ENCODE measurements at places on chromosomes 12 and 14.

DNA sequence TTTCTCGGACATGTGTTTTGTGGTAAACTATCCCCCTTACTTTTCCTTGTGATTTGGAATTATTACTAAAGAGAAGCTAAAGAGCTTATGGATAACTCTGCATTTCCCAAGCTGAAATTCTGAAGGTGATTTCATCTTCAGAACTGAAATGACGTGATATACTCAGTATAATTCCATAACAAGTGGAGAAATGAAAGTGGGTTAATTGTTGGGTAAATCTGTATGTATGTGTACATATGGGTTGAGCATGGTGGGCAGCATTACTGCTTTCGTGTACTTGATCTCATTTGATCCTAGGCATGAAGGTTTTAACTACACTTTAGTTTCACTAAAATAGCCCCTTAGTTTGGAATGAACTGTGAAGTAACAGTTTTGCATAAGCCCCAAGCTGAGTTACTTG lies 4.1 kb downstream of the YY1 start:
- DNase-seq, result no peak

GRCh38 chr14:71703477-71703876 lies 228.8 kb upstream of the RGS6 start:
- no peak for DNase-seq

DNA sequence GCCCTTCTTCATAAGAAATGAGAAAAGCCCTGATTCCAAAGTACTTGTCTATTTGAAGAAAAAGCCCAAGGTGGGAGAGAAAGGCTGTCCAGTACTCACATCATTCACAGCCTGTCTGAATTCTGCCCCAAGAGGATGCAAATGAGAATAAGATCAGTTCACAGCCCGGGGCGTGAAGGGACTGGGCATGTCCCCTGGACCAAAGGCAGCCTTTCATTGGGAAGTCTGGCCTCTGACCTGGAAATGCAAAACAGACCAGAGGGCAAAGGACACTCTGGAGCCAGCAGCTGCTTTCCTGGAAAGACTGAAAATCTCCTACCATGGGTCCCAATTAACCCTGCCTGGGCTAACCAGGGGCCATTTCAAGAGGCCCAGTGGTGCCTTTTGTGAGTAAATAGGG lies 191.2 kb upstream of the PELI2 start:
- no peak for DNase-seq

DNA sequence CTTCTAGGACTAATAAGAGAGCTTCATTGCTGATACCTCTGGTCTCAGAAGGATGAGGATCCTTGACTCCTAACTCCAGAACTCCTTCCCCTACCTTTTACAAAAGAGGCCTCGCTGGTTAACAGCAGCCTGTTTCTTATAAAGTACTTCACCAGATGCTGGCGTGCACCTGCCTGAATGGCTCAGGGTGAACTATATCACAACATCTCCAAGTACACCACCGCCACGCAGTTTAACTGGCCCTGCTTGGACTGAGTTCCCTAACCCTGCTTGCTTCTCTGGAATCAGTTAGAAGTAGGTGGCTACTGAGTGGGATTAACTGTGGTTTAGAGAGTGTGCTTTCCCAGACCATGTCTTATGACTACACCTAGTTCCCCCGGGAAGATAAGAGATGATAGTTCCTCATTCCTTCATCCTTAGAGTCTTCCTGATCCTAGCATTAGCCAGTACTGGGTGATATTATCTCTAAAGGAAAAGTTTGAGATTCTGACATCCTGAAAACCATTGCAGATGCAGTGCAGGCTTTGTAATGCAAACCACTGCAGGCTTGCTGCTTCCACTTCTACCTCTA lies 3.0 kb downstream of the FOXJ2 start:
- DNase-seq, result no peak

DNA sequence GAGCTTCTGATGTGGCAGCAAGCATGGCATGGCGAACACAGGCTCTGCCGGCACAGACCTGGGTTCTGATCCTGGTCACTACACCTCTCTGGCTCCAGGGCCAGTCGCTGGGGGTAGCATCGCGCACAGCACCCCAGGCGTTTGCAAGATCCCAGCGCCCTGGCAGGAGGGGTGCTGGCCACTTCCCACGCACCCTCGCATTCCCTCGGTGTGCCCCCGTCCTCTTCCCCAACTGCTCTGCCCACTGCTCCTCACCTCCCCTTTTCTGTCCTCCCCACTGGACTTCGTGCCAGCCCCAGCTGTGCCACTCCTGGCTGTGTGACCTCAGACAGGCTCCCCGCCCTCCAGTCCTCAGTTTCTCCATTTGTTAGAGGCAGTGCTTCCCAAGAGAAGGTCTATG lies 2.8 kb downstream of the CDK2AP1 start:
- DNase-seq, result no peak

- DNase-seq, result no peak
Observed at GRCh38 chr12:96824074-96824837, 82.8 kb upstream of the NEDD1 start.

- DNase-seq, result no peak
Observed at GRCh38 chr12:78210894-78211302, 380.2 kb downstream of the NAV3 start.

- no peak for DNase-seq
Observed at GRCh38 chr12:51863933-51864832, 15.7 kb upstream of the FIGNL2 start.

DNA sequence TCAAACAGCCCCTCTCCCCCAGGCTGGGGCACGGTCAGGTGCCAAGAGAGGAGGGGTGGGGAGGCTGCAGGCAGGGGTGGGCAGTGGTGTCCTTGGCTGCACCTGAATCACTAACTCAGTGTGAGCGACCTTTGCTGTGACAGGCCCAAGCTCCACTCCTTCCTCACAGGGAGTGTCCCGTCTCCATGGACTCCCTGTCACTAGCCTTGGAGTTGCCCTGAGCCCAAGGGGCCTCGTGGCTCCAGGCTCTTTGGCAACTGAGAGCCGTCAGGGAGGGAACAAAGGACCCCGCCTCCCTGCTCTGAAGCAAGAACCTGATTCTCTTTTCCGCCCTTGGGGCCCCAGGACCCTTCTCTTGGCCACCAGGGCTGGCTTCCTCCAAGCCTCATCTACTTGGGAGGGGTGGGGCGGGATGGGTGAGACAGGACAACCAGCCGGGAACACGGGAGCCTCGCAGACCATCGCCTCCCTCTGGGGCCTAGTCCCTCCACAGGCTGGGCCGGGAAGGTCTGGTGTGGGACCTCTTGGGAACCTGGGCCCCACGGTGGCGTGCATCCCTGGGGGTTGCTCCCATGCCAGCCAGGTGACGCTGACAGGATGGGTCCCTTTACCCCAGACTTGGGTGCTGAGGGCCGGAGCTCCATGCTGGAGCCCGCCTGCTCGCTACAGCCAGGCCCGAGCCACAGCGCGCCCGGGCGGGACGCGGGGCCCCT lies 935 bp upstream of the ADSS1 start:
- no peak for DNase-seq

GRCh38 chr14:56088941-56089340 lies 29.3 kb upstream of the PELI2 start:
- DNase-seq, result no peak

DNA sequence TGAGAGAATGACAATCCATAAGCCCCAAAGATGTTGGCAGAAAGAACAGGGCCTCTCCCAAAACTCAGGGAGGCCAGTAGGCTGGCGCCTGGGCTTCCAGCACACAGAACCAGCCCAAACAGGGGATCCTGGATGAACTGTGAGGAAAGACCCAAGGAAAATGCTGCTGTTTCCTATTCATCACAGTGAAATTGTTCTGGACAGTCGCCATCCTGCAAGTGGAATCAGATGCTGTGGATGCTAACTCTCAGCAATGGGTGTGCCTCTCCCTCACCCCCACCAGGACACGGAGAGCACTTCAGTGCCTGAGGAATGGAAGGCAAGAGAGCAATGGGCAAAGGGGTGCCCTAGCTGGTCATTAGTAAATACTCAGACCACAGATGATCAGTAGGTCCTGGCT lies 80.8 kb downstream of the ANO2 start:
- DNase-seq, result no peak

GRCh38 chr14:32825058-32825457 lies 113.6 kb upstream of the NPAS3 start:
- no peak for DNase-seq

DNA sequence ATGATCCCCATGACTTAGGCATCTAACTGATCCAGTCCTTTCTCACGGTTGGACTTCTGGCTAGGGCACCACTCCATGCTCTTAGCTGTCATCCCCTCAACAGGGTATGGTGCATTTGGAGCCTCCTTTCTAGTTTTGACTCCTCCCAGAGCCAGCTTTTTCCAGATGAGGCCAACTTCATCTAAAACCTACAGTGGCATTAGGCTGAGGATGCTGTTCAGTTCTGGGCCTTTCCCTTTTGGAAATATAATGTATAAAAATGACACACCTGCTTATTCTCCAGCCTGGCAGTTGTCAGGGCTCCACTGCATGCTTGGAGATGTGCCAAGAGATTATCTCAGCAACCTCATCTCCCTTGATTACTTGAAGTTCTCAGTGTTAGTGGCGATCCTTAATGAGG lies 239.7 kb downstream of the EMP1 start:
- DNase-seq, result no peak

DNA sequence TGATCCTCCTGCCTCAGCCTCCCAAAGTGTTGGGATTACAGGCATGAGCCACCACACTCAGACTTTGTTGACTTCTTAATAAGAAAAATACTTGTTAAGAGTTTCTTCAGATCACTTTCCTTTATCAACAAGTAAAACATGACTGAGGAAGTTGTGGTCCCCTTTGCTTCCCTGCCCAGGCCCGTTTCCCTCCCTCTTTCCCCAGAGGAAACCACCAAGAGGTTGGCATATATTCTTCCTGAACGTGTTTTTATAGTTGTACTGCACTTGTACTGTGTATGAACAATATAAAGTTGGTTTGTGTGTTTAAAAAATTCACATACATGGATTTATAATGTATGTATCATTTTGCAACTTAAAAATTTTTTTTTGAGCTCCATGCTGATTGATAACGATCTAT lies 28.4 kb downstream of the PTPN11 start:
- DNase-seq, result no peak

GRCh38 chr14:71166180-71166837 lies 259.1 kb downstream of the PCNX1 start:
- DNase-seq, result no peak

GRCh38 chr12:10673659-10674384 lies at the start of gene STYK1:
STYK1 (minus strand) TSS chr12:10674052; CDS start chr12:10634618, 39,434 bp downstream.
- DNase-seq, result no peak

- no peak for DNase-seq
Observed at GRCh38 chr12:24989216-24989615, 40.3 kb upstream of the BCAT1 start.

- DNase-seq, result no peak
Observed at GRCh38 chr14:61325166-61325565, 3.8 kb downstream of the PRKCH start.

- no peak for DNase-seq
Observed at GRCh38 chr14:100567877-100568163, 19.4 kb downstream of the BEGAIN start.

DNA sequence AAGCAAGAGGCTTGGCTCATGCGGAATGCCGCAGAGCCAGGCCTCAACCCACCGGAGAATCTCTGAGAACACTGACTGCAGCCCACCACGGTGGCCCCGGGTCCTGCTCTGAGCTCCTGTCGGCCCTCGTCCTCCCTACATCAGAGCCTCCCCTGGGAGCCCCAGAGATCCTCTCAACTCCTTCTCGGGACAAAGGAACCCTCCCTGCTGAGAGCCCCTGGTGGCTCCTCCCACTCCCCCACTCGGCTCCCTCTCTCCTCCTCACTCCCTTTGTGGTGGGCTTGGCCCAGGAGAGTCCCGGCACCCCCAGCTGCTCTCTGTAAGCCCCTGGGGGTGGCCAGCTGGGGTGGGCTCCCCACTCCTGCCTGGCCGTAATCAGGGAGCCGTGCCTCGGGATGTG lies 11.1 kb upstream of the INF2 start:
- no peak for DNase-seq

- DNase-seq, result no peak
Observed at GRCh38 chr12:101925935-101926334, 48.6 kb downstream of the DRAM1 start.

- DNase-seq, result no peak
Observed at GRCh38 chr14:104638190-104638589, 33.6 kb upstream of the TMEM179 start.

GRCh38 chr14:51071857-51072256 lies 23.0 kb downstream of the TRIM9 start:
- DNase-seq, result no peak

DNA sequence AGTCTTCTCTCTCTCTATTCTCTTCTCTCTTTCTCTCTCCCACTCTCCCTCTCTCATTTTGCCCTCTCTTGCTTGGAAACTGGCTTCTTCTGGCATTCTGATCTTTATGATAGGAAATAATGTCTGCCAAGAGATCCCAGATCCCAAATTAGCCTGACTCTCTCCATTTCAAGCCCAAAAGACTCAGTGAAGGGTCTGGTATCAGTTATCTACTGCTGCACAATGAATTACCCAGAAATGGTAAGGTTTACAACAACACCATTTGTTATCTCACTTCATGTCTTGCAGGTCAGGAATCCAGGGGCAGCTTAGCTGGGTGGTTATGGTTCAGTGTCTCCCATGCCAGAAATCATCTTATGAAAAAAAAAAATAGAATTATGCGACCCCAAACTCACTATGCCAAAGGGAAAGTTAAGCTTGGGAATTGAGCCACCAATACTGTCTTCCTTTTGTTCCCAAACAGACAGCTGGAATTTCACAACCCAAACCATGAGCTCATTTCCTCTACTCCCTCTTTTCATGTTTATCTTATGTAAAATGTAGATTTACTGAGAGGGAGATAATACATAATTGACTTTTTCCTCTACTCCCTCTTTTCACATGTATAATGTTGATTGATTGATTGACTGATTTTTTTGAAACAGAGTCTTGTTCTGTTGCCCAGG lies 67.8 kb upstream of the FICD start:
- no peak for DNase-seq

DNA sequence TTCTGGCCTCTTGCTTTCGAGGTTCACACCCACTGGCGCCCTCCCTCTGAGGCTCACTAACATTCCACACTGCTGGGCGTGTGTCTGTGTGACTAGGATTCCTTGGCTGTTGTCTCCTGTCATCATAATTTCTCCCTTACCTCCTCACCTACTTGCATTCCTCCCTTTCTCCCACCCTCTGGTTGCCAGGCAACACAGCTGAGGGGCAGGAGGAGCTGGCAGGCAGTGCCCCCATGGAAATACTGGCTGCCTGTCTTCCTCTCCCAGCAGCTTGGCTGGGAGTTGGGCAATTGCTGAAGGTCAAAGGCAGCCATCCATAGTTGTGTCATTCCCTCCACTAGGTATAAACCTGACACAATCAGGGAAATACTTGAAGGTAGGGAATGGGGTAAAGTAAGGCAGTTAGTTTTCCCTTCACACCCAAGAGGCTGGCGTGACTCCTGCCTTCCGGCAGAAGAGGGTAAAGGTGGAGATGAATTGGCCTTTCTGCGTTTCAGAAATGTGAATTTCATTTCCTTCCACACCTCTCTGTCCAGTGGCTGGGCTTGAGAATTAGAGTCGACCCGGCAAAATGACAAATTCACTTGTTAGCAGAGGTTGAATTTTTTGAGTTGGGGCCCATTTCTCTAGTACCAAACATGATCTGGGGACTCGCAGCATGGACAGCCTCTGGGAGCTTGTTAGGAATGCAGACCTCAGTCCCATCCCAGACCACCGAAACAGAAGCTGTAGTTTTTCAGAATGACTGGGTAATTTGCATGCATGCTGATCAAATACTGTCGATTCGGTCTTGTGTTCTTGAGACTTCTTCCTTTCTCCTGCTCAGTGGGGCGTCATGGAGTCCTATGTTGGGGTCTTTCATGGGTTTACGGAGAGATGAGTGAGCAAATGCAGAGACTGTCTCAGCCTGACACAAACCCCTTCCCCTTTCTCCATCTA lies 24.3 kb upstream of the EMP1 start:
- no peak for DNase-seq

Data from NCI-H1048 (cell line).